ENCODE measurements at places on chromosomes 1 and 21.

DNA sequence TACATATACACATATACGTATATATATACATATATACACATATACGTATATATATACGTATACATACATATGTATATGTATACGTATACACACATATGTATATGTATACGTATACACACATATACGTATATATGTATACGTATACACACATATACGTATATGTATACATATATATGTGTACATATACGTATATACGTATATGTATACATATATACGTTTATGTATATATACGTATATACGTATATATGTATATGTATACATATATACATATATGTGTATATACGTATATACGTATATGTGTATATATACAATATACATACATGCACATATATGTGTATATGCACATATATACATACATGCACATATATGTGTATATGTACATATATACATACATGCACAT is 396.2 kb upstream of the DUSP10 start:
- DNase-seq: no peak

GRCh38 chr1:32272557-32273390 is 19.1 kb upstream of the HDAC1 start:
- no peak for DNase-seq

GRCh38 chr1:175548774-175549173 is 194.6 kb downstream of the TNR start:
- no peak for DNase-seq

- DNase-seq: no peak
Observed at GRCh38 chr1:68221001-68221979, 11.0 kb downstream of the WLS start.

- no peak for DNase-seq
Observed at GRCh38 chr1:199546323-199546722, 481.2 kb upstream of the NR5A2 start.

GRCh38 chr1:174815474-174815908 is 184.3 kb upstream of the CACYBP start:
- no peak for DNase-seq

GRCh38 chr1:11062965-11063401 is 3.2 kb upstream of the SRM start:
- DNase-seq: no peak

- DNase-seq: no peak
Observed at GRCh38 chr1:31297277-31298247, 730 bp downstream of the ZCCHC17 start.

GRCh38 chr1:109898842-109899241 is 11.8 kb upstream of the CSF1 start:
- DNase-seq: no peak

DNA sequence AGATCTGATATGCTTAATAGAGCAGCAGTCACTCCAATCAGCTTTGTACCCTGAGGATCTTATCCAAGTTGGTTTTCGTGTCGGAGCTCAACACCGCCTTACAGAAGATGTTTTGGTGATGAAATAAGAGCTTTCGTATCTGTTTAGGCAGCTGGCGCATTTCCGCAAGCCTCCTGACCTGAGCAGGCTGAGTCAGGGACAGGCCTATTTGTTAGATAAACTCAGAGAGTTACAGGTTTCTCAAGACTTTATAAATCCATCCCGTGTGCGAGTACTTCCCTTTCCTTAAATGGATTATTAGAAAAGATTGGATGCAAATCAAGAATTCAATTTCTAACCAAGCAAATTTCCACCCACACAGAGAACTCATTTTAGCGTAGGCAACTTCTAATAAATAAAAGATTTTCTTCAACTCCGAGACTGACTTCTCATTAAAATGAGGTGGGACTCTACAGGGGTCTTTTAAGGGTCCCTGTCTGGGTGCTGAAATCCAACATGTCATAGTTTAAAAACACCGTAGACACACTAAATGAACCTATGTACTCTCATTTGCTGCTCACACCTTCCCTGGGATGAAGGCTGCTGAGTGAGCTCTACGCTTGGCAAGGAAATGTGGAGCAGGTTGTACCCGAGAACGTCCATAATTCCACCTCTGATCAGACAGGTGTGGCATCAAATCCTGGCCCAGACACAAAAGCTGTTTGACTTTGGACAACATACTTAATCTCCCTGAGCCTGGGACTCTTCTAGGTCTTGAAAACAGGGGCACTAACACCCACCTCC is 106.9 kb upstream of the F3 start:
- DNase-seq: no peak

GRCh38 chr1:219581344-219581743 is 31.6 kb downstream of the ZC3H11B start:
- no peak for DNase-seq

DNA sequence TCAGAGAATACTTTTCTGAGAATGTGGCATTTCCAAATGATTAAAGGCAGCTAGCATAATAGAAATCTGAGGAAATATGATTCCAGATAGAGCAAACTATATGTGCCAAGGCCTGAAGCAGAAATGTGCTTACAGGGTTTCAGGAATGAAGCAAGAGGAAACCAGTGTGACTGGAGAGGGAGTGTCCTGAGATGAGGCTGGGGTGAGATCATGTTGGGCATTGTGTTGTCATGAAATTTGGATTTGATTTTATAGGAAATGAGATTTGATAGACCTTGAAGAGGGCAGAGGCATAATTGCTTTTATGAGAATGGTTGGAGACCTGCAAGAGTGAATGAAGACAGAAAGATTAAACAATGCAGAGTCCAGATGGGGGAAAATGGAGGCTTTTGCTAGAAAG is 338.1 kb upstream of the SNX7 start:
- no peak for DNase-seq

GRCh38 chr1:171585715-171586114 is 36.3 kb upstream of the MYOCOS start:
- no peak for DNase-seq

DNA sequence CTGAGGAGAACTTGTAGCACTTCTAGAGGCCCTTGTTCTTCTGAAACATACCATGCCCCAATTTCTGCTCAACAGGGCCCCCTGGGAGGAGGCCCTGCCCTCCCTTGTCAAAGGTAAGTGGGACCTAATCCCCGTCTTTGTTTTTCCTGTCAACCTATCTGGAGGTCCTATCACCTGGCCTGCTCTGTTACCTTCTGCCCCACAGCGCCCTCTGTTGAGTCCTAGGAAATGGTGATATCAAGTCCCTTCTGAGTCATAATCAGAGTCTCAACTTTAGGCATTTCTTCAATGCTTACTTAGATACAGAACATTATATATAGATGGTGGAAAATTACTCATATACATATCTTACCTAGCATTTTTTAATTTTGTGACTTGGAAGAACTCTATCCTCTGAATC is 28.2 kb upstream of the FCRL4 start:
- DNase-seq: peak; percentile 82

DNA sequence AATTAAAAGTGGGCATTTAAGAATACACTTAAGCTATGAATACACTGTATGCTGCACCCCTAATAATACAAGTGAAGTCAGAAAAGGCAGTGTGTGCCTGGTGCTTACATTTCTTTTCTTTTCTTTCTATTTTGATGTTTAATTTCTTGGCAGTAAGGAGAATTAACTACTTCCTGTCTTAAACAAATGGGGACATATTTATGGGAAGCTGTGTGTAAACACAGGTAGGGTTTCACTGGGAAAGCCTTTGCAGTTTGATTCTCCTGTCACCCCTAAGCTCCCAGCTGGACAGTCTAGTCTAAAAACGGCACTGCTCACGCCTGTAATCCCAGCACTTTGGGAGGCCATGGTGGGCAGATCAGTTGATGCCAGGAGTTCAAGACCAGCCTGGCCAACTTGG is 146.0 kb downstream of the MIS18A start:
- no peak for DNase-seq

DNA sequence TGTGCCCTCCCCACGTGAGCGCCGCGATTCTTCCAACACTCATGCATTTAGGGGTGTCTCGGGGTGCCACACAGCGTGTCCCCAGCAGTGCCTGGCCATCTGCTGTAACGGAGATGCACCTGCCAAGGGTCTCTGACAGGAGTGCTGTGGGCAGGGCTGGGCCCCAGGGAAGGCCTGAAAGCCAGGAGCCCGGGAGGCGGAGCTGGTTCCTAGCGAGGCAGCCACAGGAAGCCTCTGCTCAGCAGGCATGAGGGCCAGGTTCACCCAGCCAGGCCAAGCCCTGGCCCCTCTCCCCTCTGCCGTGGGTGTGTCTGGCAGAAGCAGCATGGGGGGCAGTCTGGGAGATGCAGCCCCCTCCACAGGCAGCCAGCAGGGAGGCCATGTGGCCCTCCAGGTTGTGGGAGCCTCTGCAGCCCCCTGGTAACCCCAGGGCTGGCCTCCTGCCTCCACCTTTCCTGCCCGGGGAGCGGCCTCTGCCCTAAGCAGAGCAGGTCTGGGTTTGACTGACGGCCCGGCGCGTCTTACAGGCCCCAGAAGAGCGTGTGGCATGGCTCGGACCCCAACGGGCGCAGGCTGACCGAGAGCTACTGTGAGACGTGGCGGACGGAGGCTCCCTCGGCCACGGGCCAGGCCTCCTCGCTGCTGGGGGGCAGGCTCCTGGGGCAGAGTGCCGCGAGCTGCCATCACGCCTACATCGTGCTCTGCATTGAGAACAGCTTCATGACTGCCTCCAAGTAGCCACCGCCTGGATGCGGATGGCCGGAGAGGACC is 30.4 kb downstream of the SLC19A1 start:
- DNase-seq: no peak

GRCh38 chr1:228508840-228509415 is 21.7 kb downstream of the RNF187 start:
- DNase-seq: no peak

DNA sequence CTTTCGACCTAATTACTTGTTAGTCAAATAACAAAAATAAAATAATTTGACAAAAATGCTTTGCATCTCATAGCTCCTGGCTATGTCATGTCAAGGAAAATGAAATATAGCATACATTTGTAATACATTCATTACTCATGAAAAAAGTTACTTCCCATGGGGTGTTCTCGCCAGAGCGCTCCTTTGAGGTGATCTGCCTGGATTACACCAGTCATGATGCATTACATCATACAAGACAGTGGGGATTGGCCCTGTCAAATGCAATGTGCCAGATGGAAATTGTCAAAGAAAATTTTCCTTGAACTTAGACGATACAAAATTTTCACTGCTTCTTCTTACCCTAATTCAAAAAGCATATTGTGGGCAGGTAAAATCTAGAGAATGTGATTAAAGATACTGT is 215.6 kb upstream of the B3GALT2 start:
- no peak for DNase-seq

DNA sequence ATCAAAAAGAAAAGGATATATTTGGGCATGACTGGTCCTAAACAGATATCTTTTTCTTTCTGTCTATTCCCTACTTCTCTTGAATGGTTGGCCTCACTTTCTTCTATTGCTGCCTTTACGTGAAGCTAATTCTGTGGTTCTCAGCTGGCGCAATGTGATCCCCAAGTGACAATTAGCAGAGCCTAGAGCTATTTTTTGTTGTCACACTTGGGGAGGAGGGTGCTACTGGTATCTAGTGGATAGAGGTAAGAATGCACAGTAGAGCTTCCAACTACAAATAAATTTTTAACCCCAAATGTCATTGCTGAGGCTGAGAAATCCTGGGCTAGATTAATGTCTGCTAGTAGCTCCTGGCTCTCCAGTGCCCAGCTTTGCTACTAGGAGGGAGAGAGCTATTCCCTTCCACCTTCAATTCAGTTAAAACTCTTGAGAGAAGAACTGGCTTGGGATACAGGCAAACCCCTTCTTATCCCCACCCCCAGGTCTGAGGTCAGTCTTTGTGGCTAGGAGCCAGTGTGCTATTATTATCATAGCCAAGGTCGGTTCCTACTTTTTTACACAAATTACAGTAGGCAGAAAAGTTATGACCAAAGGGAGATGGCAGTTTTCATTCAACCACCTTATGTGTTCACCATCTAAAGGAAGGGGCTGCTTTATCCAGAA is 102.1 kb downstream of the SNX7 start:
- no peak for DNase-seq

GRCh38 chr1:197394831-197395608 is 127.0 kb downstream of the CRB1 start:
- DNase-seq: no peak

- peak; percentile 73 for DNase-seq
Observed at GRCh38 chr1:54350360-54350759, 55.8 kb downstream of the SSBP3 start.

DNA sequence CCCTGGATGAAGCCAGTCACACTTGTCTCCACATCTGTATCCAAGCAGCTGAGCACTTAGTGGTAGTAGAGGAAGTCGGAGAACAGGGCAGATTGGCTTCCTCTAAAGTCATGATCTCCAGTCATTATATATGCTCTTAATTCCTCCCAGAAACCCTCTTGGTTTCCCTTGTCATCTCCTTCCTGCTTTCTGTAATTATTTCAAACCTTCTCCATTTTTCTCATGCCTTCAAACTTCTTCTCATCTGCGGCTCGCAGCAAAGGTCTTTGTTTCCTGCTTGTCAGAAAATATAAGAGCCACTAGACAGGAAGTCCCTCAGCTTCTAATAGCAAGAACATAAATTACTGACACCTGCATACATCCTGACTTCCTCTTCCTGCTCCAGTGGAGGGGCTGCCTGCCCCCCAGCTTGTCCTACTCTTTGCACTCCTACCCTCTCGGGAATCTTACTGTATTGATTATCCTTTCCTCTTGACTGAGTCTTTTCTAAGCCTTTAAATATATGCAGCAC is 124.6 kb upstream of the NGF start:
- no peak for DNase-seq

GRCh38 chr1:207565546-207566468 is 69.8 kb downstream of the CR1 start:
- peak; percentile 47 for DNase-seq

- DNase-seq: no peak
Observed at GRCh38 chr1:101915597-101915996, 81.1 kb downstream of the OLFM3 start.

- DNase-seq: no peak
Observed at GRCh38 chr1:96238426-96238825, 483.2 kb upstream of the PTBP2 start.

- DNase-seq: no peak
Observed at GRCh38 chr1:64171246-64171645, 32.2 kb upstream of the UBE2U start.

DNA sequence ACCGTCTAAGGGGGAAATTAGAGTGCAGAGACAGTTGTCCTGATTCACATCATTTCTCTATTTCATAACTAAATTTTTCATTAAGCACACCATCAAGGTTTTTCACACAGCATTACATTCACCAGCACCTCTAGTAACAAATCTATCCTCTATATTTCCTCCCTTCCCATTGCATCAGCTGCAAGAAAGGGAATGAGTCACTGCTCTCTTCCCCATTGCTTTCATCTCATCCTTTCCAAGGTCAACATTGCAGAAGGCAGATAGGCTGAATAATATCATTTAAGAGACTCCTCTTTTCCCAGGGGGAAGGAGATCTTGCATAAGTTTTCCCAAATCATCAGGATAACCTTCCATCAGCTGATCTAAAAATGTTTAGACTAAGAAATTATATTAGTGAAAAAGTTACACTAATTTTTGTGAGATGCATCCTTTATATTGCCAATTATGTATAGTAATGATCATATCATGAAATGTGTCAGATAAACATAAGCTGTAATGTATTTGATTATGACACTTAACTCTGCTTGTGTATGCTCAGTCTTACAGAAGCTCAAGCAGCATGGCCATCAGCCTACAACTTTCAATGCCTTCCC is 4.3 kb downstream of the INTS7 start:
- DNase-seq: no peak
